ENCODE measurements at places on chromosomes 6 and 20.

DNA sequence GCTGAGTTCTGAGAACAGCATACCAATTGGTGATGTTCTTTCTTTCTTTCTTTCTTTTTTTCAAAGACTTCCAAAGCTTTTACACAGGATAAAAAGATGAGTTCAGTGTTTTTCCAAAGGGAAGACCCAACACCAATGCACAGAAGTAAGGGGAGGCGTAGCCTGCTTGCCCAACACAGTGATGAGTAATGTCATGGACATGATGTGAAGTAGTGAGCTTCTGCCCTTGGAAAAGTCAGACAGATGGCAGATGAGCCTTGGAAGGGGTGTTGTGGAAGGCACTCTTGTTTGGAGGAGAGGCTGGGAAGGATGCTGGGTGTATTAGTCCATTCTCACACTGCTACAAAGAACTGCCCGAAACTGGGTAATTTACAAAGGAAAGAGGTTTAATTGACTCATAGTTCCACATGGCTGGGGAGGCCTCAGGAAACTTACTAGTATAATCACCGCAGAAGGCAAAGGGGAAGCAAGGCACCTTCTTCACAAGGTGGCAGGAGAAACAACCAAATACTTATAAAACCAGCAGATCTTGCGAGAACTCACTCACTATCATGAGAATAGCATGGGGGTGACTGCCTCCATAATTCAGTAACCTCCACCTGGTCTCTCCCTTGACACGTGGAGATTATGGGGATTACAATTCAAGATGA lies 12.6 kb downstream of the LRP11 start:
- no peak for DNase-seq

- DNase-seq, result no peak
These were observed 282.5 kb downstream of the ESR1 start for GRCh38 chr6:152089992-152090391.

DNA sequence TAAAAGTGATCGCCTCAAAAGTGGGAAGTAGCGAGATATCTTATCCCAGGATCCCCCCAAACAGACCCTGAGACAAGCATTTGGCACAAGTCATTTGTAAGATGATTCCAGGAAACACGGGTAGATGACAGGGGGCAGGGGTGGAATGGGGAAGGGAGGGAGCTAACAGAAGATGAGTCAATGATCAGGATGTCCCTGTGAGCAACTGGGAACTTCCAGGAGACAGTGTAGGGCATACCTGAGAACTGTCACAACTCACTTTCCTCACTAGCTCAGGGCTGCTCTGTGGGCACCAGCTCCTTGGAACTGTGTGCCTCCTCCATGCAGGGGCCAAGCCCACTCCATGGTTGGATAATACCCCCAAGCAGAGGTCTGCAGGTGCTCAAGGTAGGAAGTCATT lies 38.5 kb upstream of the VSX1 start:
- no peak for DNase-seq

DNA sequence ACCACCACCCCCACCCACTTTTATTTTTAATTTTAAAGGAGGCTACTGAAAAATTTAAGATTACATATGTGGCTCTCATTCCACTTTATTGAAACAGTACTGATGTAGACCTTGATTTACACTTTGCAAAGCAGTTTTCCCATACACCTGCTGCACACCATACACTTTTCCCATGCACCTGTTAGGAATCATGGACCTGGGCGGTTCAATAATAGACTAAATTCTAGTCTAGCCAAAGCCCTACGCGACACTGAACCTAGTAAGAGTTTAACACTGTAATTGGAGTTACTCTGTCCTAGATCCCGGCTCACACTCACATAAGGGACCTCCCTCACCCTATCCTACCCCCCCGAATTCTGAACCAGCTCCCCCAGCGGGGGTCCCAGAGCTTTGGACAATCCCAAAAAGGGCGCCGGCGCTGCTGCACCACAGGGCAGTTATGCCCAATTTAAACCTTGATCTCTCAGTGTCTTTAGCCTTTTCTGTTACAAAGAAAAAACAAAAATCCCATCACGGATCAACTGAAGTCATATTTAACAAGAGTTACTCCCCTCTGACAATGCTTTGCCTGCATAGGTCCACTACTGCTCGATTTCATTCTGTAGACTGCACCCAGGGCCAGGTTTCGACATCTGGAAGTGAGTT lies 2.4 kb upstream of the GCLC start:
- no peak for DNase-seq

GRCh38 chr6:169779092-169779815 lies 27.8 kb downstream of the ERMARD start:
- DNase-seq, result no peak

Measured in naive thymus-derived CD8-positive, alpha-beta T cell (primary cell).